ENCODE measurements at places on chromosomes 12 and 14. TPM values are rescaled to one million over a fixed set of nuclear protein-coding genes. Genes with fewer than 3 reads are reported as not detected.

- H3K27me3 ChIP-seq: no peaks in the 10 kb centered on the region
- no peak overlapping the region for H3K27ac ChIP-seq
- no peak for DNase-seq
- no peaks in the 10 kb centered on the region for H3K4me1 ChIP-seq
Measured at GRCh38 chr14:45641541-45641940, 388.5 kb upstream of the MIS18BP1 start.

DNA sequence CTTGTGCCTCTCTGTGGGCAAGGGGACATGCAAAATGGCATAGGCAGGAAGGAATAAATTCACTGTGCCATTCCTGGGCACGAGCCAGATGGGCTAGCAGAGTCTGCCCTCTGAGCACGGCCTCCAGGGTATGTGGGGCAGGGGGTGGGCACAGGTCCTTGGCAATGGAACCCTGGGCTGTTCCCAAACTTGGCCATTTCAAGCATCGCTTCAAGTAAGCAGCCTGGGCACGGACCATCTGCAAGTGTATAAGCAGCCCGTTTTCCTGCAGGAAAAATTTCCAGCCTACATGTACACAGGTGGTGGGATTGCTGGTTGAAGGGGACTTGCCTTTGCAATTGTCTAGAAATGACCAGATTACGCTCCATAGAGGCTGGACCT lies 40.3 kb downstream of the CCDC85C start:
- DNase-seq: no peak
- H3K36me3 ChIP-seq: no peaks in the 10 kb centered on the region
- H3K4me1 ChIP-seq: peaks cover 2% of the 10 kb centered on the region
- no peak overlapping the region for H3K27ac ChIP-seq
- no peak overlapping the region for H3K4me3 ChIP-seq

- no peak overlapping the region for H3K27ac ChIP-seq
- H3K4me3 ChIP-seq: no peak overlapping the region
- H3K36me3 ChIP-seq: no peaks in the 10 kb centered on the region
- no peaks in the 10 kb centered on the region for H3K27me3 ChIP-seq
Measured at GRCh38 chr14:39967885-39968284, 535.7 kb upstream of the FBXO33 start.

- H3K36me3 ChIP-seq: no peaks in the 10 kb centered on the region
- no peaks in the 10 kb centered on the region for H3K27me3 ChIP-seq
- H3K27ac ChIP-seq: no peak overlapping the region
- DNase-seq: no peak
Measured at GRCh38 chr12:80988986-80989385, 51.3 kb upstream of the LIN7A start.

DNA sequence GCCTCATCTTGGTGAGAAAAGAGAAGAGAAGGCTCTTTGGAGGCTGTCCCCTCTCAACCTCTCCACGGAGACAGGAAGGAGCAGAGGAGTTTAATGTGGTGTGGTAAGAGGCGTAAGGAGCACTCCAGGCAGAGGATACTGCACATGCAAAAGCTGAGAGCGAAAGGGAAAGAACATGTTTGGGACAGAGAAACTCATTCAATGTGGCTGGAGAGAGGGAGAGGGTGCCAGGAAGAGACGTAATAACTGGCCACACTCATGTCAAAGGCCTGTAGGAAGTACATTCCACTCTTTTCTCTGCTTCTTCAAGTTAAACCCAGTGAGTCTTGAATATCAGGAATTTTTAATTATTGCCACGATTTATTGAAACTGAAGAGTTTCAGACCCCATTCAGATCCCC lies 12.0 kb downstream of the VDR start:
- H3K4me3 ChIP-seq: no peak overlapping the region
- peaks cover 73% of the 10 kb centered on the region for H3K4me1 ChIP-seq
- H3K27ac ChIP-seq: no peak overlapping the region
- H3K36me3 ChIP-seq: peaks cover 81% of the 10 kb centered on the region
- DNase-seq: no peak
- no peaks in the 10 kb centered on the region for H3K27me3 ChIP-seq

- DNase-seq: no peak
- H3K4me1 ChIP-seq: no peaks in the 10 kb centered on the region
- no peak overlapping the region for H3K4me3 ChIP-seq
- no peaks in the 10 kb centered on the region for H3K36me3 ChIP-seq
Measured at GRCh38 chr12:58097741-58098140, 156.4 kb downstream of the ATP23 start.

- no peaks in the 10 kb centered on the region for H3K4me1 ChIP-seq
- no peak for DNase-seq
- no peak overlapping the region for H3K27ac ChIP-seq
- peaks cover 6% of the 10 kb centered on the region for H3K27me3 ChIP-seq
- no peaks in the 10 kb centered on the region for H3K36me3 ChIP-seq
Measured at GRCh38 chr12:94593822-94594442, 56.4 kb downstream of the TMCC3 start.

- H3K27me3 ChIP-seq: no peaks in the 10 kb centered on the region
- no peaks in the 10 kb centered on the region for H3K36me3 ChIP-seq
- no peak overlapping the region for H3K27ac ChIP-seq
- no peak overlapping the region for H3K4me3 ChIP-seq
Measured at GRCh38 chr14:91920526-91920925, 27.0 kb downstream of the FBLN5 start.

Gene NTF3
- not detected for total RNA-seq

Gene RNASE1
- total RNA-seq: not detected

Gene TMEM132D
- total RNA-seq: not detected

Gene ETFBKMT
- 1.3 TPM for total RNA-seq

Gene SIX6
- total RNA-seq: not detected

All from activated CD4-positive, alpha-beta memory T cell treated with anti-CD3 and anti-CD28 coated beads for 36 hours (primary cell).